ENCODE measurements at places on chromosomes 2 and 18. TPM values are rescaled to one million over a fixed set of nuclear protein-coding genes. Genes with fewer than 3 reads are reported as not detected.

- DNase-seq: no peak
These were observed 42.4 kb downstream of the SP3 start for GRCh38 chr2:173922760-173923159.

GRCh38 chr2:238069021-238069709 lies 8.4 kb downstream of the SCLY start:
- no peak for DNase-seq

GRCh38 chr2:190582736-190583506 lies 48.4 kb upstream of the NEMP2 start:
- no peak for DNase-seq

DNA sequence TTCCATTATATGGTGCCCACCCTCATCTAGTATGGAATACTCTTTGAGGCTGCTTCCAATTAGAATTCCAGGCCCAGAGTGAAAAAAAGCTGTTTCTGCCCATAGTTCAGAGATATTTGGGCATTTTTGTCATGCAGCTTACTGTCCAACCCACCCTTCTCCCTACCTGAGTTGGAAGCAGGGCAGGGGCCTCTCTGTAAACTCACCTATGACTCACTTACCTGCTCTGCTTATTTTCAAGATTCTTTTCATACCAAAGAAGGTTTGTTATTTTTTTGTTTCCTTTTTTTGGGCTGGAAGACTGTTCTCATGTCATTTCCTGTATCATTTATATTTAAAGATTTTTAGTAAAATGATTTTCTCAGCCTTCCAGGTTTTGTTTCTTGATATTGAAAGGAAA lies 38.4 kb upstream of the PPP1R1C start:
- DNase-seq: no peak

GRCh38 chr2:217091531-217091930 lies 231.7 kb upstream of the TNP1 start:
- DNase-seq: no peak

DNA sequence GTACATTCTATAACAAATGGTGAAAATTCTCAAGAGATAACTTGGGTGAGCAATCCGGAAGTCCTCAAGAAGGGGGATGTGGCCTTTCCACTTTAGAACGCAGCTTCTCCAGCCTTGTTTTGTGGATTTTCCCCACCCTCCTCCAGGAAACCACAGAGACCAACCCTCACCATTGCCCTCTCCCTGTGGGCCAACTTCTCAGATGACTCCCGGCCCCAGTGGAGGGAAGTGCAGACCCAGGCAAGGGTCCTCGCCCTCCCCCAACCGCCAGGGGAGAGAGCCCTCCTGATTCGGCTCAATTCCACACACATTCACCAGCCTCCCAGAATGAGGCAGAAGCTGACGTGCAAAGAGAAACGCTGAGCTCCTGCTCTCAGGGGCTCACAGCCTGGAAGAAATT lies 277.2 kb downstream of the EIPR1 start:
- DNase-seq: no peak

DNA sequence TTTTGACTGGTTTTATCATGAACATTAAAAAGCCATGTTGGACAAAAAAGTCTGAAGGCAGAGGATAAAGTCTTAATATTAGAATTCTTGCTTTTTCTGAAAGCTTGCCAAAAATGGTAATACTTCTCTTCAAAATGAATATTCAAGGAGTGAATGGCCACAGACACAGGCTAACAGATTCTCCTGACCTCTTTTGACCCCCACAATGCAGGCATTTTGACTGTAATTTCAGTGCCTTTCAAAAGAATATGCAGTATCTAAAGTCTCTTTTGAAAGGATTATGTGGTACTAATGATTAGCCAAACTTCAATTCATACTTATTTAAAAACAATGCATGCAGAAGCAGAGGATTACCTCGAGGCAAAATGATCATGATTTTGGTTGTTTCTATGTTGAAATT lies 557.8 kb upstream of the GCFC2 start:
- no peak for DNase-seq

The GREB1L gene
- total RNA-seq: 0.40 TPM

The DES gene
- total RNA-seq: 3,602 TPM

The RGPD6 gene
- total RNA-seq: 11.0 TPM

The ACMSD gene
- 47.0 TPM for total RNA-seq

The SOX11 gene
- 0.03 TPM for total RNA-seq

The STK11IP gene
- 44.4 TPM for total RNA-seq

The REG3G gene
- 0.66 TPM for total RNA-seq

Measured in mucosa of gallbladder (tissue), 1 donor.